ENCODE measurements at places on chromosomes 2 and 18.

DNA sequence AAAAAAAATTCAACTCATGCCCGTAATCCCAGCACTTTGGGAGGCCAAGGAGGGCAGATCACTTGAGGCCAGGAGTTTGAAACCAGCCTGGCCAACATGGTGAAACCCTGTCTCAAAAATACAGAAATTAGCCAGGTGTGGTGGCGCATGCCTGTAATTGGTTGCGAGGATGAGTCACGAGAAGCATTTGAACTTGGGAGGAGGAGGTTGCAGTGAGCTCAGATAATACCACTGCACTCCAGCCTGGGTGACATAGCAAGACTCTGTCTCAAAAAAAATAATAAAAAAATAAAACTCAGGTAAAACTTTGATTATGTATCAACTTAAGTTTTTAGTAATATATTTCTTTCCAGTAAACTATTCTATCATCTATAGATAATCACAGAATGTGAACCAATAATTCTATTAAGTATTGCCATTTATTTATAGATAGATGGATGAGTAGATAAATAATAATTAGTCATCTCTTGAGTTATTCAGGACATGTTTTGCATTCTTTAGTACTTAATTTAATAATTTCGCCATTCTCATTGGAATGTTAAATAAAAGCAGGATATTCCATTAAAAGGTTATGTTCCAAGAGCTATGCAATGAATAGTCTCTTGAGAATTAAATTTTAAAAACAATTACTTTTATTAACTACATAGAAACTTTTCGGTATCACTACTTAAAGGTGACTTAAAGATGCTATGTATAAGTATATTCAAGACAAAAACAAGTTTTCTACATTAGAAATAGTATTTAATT is 48.7 kb downstream of the WDPCP start:
- DNase-seq: no peak

DNA sequence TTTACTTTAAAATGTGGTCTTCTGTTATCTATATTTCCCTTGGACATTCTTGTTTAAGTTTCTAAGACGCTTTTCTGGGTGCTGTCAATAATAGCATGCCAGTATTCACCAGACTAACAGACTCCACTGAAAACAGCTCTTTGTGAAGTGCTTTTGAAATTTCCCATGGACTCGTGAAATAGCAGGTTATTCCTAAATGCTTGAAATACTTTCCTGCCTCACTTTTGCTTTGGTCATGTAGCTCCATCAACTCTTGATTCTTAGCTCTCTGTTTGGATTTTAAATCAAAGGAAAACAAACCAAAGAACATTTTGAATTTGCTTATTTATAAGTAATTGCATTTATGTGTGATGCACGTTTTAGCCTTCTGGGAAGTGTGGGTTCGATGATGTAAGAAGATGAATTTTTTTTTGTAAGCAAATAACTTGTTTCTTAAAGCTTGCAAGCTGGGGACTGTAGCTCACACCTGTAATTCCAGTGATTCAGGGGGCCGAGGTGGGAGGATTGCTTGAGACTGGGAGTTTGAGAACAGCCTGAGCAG is 147.8 kb downstream of the WDSUB1 start:
- DNase-seq: no peak

GRCh38 chr2:24643051-24643450 is 150.1 kb downstream of the PTRHD1 start:
- no peak for DNase-seq

- no peak for DNase-seq
Measured at GRCh38 chr2:127560201-127560930, 24.9 kb downstream of the MYO7B start.

- DNase-seq: no peak
Measured at GRCh38 chr2:953975-954686, 3.5 kb downstream of the SNTG2 start.

- no peak for DNase-seq
Measured at GRCh38 chr2:19301706-19302105, 56.7 kb downstream of the OSR1 start.

- DNase-seq: no peak
Measured at GRCh38 chr18:8188184-8188583, 421.1 kb upstream of the RAB12 start.

GRCh38 chr2:68800027-68800401 is 65.4 kb downstream of the ARHGAP25 start:
- no peak for DNase-seq

DNA sequence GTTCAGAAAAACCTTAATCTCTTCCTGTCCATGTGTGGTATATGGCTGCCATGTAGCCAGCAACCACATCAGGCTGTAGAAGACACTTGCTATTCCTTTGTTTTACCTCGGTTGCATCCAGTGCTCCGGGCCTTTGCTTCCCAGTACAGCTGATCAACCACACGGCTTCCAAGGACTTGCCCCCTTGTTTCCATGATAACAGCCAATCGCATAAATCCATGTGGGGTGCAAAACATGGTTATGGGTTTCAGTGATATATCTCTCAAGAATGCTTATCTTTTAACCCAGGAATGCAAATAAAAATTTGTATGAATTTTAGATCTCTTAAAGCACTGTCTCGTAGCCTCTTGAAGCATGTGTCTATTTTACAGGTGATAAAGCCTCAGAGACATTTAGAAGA is 118.3 kb downstream of the MGAT5 start:
- no peak for DNase-seq

- DNase-seq: no peak
Measured at GRCh38 chr18:62325806-62326645, 916 bp downstream of the TNFRSF11A start.

DNA sequence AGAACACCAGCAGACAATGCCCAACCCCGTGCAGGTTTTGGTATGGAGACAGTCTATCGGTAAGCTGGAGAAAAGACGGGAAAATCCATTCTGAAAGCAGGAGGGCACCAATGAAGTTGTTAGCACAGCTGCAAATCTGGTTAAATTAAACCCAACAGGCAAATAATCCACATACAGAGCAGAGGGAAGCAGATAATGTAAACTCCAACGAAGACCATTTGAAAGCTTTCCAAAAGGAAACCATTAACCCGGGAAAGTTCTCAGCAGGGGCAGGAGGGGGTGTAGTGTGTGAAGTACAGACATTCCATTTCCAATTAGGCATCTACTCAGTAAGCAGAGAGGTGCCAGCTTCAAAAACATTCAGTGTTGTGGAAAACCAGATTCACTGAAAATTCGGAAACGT is 10.3 kb downstream of the EDAR start:
- no peak for DNase-seq

GRCh38 chr18:39494211-39494896 is 1928.8 kb upstream of the CELF4 start:
- no peak for DNase-seq

- no peak for DNase-seq
Measured at GRCh38 chr18:38972571-38972970, 1407.0 kb upstream of the CELF4 start.

DNA sequence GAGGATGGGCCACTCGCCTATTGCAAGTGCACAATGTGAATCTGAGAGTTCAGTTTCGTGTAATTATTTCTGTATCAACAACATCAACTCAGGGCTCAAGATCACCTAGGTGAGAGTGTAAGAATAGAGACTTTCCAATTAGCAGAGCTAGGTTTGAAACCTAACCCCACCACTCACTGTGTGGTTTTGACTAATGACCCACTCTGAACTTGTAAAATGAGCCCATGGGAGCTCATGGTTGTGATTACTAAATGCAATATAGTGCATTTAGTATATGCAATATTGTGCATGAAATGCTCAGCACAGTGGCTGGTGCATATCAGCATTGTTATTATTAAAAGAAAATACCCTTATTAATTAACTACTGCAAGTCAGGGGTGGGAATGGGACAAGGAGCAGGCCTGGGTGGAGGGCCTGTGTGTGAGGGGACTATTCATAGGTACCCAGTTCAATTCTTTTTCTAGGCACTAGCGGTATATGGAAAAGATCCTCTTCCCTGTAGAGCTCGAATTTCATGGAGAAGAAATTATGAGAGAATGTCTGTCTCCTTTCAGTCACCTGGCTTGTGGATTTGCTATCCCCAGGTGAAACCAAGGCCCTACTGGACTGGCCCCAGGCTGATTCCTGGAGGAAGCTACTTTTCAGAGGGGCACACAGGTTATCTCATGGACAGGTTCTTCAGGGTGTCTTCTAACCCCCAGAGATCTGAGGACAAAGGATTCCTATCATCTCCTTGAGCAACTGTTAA is 169.5 kb downstream of the GFPT1 start:
- DNase-seq: no peak

DNA sequence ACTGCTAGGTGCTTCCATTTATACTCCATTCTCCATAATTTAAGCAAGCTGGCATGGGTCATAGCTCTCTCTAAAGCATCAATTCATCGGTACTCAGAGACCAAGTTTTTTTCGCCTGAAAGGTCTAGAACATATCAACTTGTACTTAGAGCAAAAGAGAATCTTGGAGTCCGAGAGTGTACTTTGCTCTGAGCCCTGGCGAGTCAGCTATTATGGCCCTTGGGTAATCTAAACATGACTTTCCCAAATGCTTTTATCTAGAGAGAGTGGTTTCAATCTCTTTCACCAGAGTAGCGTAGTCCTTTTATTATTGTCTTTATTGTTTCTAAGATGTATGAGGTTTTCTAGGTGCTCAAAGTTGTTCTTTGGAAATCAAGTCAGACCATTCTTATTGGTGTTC is 34.4 kb downstream of the MAIP1 start:
- no peak for DNase-seq

GRCh38 chr18:48105317-48105716 is 174.9 kb upstream of the SMAD2 start:
- DNase-seq: no peak

GRCh38 chr2:96538487-96539214 is 2.1 kb downstream of the ARID5A start:
- peak; percentile 88 for DNase-seq

- no peak for DNase-seq
Measured at GRCh38 chr2:204401114-204401513, 144.2 kb upstream of the PARD3B start.

- no peak for DNase-seq
Measured at GRCh38 chr2:140354544-140354943, 1574.4 kb upstream of the NXPH2 start.

DNA sequence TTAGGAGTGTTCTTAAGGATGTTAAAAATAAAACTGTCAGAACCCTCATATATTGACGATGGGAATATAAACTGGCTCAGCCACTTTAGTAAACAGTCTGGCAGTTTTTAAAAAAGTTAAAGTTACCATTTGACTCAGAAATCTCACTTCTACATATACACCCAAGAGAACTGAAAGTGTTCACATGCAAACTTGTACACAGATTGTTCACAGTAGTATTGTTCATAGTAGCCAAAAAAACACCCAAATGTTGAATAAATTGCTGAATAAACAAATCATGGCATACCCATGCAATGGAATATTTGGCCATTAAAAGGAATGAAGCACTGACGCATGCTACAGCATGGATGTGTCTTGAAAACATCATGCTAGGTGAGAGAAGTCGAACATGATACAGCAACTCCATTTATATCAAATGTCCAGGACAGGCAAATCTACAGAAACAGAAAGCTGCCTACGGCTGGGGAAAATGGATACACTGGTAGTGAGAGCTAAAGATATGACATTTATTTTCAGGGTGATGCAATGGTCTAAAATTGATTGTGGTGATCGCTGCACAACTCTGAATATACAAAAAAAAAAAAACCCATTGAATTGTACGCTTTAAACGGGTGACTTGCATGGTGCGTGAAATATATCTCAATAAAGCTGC is 10.1 kb downstream of the RPL31 start:
- no peak for DNase-seq

DNA sequence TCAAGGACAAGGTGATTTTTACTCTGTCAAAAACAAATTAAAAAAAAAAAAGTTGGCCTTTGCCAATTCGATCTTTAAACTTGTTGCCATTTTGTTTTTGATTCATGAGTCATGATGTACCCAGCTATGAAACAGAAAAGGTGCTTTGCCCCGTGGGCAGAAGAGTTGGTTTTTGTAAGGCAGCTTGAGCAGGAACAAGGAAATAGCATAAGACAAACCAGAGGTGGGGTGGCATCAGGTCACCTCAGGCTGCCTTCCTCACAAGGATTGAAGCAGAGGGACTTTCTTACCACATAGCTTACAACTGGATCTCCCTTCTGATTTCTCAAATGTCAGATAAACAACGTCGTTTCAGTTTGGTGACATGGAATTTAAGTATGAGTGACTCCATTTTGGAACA is 123.8 kb downstream of the ARL4C start:
- peak; percentile 13 for DNase-seq

DNA sequence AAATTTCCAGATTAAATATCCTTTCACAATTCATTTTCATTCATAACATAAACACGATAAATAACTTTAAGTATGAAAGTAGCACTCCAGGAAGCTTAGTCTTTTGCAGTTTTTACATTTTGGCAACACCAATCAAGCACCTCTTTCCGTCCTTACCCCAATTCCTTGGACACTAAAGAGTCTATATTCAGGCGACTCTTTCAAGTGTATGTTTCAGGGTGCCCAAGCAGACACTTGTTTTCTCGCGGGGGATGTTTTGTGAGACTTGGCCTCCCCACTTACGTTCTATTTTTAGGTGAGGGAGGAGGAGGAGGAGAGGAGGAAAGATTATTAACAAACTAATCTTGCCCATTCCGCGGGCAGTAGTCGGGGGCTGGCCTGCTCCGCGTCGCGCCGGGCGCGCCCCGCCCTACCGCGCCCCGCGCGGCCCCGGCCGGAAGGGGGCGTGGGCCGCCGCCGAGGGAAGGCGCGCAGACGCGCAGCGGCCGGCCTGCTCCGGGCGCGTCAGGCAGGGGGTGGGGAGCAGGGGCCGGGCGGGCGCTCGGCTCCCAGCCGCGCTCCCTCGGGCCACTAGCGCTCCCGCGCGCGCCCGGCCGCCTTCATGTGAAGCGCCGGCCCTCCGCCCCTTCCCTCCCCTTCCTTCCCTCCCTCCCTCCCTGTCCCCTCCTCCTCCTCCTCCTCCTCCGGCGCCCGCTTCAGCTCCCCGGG is at the start of gene ITPRID2:
Gene ITPRID2, plus strand, starts transcription at position 473 of the 708 bp plus-strand sequence. CDS start 337 bp downstream, outside the sequence.
- peak; percentile 51 for DNase-seq

DNA sequence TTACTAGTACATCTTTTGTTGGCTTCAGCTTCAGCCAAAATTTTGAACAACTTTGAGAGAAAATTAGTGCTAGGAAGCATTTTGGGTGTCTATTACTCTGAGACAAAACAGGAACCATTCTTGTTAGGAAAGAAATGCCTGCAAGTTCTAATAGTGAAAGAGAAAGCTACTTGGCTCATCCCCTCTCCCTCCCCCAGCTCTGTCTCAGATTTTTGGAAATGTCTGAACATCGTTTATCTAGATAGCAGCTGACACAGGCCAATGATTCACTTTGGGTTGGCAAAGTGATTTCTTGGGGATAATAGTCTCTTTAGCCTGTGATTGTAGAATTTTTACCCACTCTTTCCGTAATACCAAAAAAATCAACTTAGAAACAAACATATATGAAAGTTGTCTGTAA is 42.3 kb upstream of the PTPRM start:
- DNase-seq: no peak

DNA sequence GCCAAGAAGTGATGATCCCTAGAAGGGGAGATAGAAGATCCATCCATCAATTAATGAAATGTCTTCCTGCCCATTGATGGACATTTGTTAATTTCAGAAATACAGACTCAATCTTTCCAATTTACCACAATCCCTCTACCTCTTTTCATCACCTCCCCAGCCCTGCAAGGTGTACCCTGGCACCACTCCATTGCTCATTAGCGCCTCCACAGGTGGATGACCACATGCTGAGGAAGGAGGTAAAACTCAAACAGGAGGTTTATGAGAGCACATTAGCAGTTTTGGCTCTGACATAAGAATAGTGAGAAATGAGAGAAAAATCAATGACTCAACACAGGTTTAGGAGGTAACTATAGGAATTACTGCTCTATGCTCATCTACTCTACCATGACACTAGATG is 208.0 kb downstream of the C1D start:
- DNase-seq: no peak
